ENCODE measurements at places on chromosomes 2 and 18. TPM values are rescaled to one million over a fixed set of nuclear protein-coding genes. Genes with fewer than 3 reads are reported as not detected.

- DNase-seq = no peak
Observed at GRCh38 chr2:112290088-112290487, 14.7 kb downstream of the ZC3H6 start.

DNA sequence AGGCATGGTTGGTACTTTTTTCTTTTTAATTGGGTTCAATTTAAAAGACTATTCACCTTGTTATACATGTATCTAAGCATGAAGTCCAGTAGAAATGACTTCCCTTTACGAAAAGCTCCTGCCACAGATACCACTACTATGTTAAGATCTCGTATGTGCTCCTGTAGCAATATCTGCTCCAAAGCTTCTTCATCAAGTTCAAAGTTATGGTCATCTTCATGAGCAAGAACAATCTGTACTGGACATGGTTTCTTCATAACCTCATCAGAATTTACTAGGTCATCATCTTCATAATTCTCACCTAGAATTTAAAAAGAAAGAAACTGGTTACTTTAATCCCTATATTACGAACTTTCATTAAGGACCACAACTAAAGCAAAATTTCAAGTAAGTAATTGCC is 33.9 kb downstream of the ATL2 start:
- DNase-seq = no peak

- DNase-seq = no peak
Observed at GRCh38 chr2:535222-535621, 142.0 kb downstream of the TMEM18 start.

- DNase-seq = no peak
Observed at GRCh38 chr2:176157499-176158185, 535 bp downstream of the HOXD3 start.

DNA sequence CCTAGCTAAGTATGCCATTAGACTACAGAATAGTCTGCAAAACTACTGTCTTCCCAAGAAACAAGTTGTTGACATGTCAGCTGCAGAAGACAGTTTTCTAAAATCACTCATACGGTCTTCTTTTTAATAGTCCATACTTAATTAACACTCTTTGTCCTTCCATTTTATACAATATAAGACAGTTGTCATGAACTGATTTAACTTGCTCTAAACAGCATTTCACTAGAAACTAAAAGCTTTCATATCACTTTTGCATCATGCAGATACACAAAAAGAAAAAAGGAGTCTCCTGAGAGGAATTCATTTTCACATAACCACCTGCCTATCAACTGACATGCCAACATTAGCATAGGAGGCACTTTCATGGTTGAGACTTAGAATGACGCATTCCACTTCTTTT is 1159.6 kb upstream of the CHAC2 start:
- DNase-seq = no peak

DNA sequence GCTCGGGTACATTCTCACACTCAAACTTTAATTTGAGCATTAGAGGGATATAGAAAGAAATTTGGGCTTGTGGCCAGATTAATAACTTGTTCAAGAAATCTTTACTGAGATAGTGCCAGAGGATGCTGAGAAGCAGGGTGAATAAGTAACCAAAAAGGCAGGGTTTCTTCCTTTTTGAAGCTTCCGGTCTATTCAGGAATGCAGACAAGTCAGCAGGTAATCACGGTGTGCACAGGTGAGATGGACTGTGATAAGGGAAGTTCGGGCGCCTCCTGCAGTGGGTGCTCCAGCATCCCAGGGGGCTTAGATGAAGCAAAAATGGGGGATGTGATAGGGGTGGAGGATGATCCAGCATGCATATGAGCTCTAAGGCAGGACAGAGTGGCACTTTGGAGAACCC is 44.9 kb upstream of the CYP1B1 start:
- no peak for DNase-seq

- no peak for DNase-seq
Observed at GRCh38 chr18:26867471-26867870, 2.0 kb upstream of the AQP4 start.

- DNase-seq = no peak
Observed at GRCh38 chr2:127420039-127420864, 2.0 kb downstream of the PROC start.

- DNase-seq = no peak
Observed at GRCh38 chr18:57270156-57270555, 82.2 kb upstream of the ST8SIA3 start.

GRCh38 chr2:165582409-165582808 is 112.9 kb downstream of the CSRNP3 start:
- no peak for DNase-seq

GRCh38 chr2:46666754-46667153 is 187.4 kb downstream of the TMEM247 start:
- no peak for DNase-seq

GRCh38 chr2:237128026-237128703 is 42.5 kb downstream of the COPS8 start:
- DNase-seq = no peak

GRCh38 chr2:226098861-226099745 is 699.6 kb downstream of the NYAP2 start:
- no peak for DNase-seq

DNA sequence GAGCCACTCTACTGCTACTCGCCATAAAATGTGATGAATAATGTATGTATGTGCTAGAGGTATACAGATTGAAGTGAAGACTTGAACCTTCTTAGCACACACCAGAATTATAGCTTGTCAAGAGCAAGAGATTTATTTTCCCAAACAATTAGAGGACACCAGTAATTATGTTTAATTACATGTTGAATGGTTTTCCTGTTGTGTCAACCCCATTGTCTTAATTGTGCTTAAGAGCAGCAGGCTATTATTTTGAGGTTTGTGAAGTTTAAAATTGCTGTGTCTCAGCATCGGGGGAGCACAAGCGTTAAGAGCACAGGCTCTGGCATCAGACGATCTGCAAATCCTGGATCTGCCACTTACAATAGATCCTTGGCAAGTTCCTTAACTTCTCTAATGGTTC is 29.0 kb downstream of the KIF5C start:
- DNase-seq = no peak

DNA sequence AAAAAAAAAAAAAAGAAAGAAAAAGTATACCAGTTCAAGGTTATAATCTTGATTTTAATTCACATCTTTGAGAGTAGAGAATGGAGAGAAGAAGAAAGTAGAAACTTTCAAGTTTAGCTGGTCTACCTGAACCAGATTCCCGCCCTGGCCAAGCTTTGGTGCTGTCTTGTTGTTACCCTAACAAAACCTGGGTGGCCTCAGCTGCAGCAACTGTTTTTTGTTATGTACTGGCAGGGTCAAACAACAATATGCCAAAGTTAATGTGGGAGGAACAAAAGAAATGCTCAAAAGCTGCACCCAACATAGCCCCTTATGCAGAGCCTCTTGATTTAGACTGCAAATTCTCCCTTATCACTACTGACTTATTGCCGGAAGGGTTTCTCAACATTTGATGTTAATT is 165.3 kb upstream of the TFPI start:
- no peak for DNase-seq

Gene MALL
- total RNA-seq = 2.4 TPM

Gene SPDYA
- 1.6 TPM for total RNA-seq

Gene SERPINB3
- total RNA-seq = not detected

Gene EPC2
- 46.3 TPM for total RNA-seq
